ENCODE measurements at places on chromosomes 2 and 18.
A peak's percentile ranks its signal among the peaks of the same experiment; 100 is the strongest.

- DNase-seq, result no peak
These were observed 21.9 kb downstream of the TEX44 start for GRCh38 chr2:231614559-231615057.

- DNase-seq, result no peak
These were observed 32.5 kb downstream of the PTPN18 start for GRCh38 chr2:130388221-130388907.

- no peak for DNase-seq
These were observed 12.4 kb upstream of the PRLH start for GRCh38 chr2:237553948-237554347.

- no peak for DNase-seq
These were observed 417.2 kb downstream of the LRRTM4 start for GRCh38 chr2:77105008-77105407.

DNA sequence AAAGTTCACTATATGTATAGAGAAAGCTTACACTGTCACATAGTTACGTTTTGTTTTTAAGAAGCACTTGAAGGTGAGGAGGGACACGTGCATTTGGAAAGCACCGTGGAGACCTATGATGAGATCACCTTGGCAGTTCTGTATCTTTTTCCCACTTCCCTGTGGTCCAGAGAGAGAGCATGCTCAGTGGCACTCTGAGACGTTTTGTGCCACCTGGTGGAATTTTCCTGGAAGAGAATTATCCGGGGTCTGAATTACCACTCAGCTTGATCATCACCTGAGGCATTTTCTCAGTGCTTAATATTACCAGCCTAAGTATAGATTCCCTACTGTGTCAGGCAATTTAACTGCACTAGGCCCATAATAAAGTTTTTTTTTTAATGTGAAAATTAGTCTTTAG, 469.4 kb upstream of the SMIM21 start:
- no peak for DNase-seq

GRCh38 chr2:88597168-88597567, 30.1 kb downstream of the EIF2AK3 start:
- no peak for DNase-seq

DNA sequence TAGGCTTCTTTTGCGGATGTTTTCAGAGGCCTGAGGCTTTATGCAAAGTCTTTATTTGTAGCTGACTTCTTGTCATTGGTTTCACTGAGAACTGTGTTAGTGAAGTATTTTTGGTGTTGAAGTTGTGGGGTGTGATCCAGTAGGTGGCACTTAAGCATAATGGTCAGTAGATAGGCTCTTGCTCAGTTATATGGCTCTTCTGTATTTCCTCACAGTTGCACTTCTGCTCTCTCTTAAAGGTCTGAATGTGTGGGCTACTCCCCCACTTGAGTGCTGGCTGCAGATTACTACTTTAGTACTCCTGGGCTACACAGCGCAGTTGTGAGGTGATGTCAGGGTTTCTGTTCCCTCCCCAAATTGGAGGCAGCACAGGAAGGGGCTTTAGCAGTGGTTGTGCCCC, 133.8 kb upstream of the SCN7A start:
- DNase-seq, result no peak

DNA sequence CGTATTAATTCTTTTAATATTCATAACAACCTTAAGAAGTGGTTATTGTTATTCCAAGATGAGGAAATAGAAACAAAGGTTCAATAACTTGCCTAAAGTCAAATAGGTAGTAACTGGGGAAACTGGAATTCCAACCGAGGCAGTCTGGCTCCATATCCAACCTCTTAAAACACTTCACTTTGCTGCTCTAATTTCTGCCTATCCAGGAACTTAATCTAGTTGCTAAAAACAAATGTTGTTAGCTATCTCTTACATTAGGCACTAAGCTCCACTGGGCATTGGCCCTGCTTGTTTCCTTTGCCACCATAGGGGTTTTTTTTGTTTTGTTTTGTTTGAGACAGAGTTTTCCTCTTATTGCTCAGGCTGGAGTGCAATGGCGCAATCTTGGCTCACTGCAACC, 24.8 kb downstream of the ERLEC1 start:
- DNase-seq, result no peak

DNA sequence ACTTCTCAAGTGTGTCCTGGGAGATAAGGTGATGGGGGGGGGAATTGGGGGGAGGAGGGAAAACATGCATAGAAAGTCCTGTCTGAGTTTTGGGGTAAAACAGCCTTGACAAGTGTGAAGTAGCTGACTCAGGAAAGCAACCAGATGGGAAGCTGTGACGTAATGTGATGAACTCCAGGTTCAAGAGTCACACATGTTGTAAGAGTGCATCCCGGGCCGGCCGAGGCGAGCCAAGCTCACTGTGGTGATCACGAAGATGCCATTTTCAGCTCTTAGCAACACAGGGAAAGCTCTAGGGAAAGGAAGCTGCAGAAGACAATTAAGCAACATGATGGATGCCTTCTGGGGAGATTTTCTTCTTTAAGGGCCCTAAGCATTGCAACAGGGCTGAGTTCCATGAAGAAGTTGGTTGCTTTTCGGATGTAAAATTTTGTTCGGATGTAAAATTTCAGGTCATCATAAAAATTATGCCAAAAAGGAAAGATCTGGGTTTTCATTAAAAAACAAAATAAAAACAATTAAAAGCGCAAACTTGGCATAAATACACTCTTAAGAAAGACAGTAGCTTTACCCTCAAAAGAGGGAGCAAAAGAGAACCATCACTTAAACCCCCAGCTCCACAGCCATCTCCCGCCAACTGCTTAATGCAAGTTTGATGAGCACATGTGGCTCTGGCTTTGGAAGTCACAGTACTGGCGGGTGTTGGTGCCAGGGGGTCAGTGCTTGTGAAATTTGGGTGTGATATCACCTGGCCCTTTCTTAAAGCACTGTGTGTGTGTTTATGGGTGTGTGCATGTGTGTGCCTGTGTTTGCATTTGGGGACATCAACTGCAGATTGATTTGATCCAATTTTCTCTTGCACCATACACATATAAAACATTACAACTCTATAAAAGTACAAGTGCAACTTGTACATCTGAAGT, 19.1 kb downstream of the SERTAD2 start:
- no peak for DNase-seq

GRCh38 chr2:68653034-68653433, 9.7 kb downstream of the PROKR1 start:
- DNase-seq, result no peak

- no peak for DNase-seq
These were observed 124.1 kb upstream of the LGALSL start for GRCh38 chr2:64329848-64330247.

GRCh38 chr2:64649013-64649484, 4.7 kb downstream of the SERTAD2 start:
- DNase-seq, result no peak

GRCh38 chr2:158104903-158105302, 3.2 kb downstream of the UPP2 start:
- DNase-seq, result no peak

- no peak for DNase-seq
These were observed 36.9 kb downstream of the RPL37A start for GRCh38 chr2:216535454-216535995.

DNA sequence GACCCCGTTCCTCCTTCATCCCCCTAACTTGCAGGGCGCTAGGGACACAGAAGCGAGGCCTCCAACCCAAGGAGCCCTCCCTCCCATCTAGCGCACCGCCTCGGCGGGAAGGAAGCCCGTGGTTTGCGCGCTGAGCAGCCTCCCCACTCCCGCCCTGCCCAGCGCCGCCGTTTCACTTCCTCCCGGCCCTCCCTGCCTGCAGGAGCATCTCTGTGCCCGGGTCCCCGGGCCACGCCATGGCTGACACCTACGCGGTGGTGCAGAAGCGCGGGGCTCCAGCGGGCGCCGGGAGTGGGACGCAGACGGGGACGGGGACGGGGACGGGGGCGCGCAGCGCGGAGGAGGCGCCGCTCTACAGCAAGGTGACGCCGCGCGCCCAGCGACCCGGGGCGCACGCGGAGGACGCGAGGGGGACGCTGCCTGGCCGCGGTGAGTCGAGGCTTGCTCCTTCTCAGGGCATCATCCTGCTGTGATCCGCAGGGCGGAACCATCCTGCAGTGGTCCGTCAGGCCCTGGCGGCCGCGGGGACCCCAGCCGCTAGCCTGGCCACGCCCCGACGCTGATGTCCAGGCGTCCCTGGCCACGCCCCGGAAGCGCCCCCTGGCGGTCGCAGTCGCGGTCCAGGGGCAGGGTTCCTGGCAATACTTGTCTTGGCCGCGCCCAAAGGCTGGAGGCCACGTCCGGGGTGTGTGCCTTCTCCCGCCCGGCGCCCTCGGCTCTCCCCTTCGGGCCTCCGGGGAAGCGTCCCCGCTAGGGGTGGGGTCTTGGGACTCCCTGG, 16.4 kb downstream of the PTPN18 start:
- DNase-seq, result peak; percentile 63

GRCh38 chr2:6159606-6160005, 467.4 kb downstream of the SOX11 start:
- no peak for DNase-seq

GRCh38 chr2:99856119-99856518, 286.3 kb downstream of the AFF3 start:
- DNase-seq, result no peak

GRCh38 chr2:43605079-43605655, 9.3 kb upstream of the THADA start:
- DNase-seq, result peak; percentile 2

DNA sequence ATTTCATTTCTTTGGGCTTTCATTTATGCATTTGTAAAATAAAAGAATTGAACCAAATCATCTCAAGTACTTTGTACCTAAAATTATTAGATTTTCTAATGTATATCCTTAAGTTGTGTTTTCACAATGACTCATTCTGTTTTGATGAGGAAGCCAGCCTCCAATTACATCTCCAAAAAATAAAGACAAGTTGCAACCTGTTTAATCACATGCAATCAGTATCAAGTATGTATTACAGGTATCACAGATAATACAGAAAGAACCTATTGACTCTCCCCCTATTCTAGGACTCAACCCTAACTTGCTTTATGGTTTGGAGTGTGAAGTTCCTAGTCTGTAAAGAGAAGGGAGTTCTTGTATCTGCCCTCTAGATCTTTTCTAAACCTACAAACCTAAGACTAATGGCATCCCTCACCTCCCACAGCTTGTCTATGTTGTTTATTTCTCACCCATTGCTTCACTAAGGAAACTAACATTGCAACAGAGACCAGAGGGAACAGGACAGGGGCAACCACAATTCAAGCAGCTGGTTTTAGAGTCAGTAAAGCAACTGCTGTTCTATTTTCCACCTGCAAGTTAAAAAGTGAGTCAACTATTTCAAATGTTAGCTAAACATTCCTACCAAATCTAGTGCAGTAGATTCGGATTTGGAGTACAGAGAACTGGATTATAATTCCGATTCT, 141.1 kb upstream of the ETAA1 start:
- DNase-seq, result peak; percentile 9

DNA sequence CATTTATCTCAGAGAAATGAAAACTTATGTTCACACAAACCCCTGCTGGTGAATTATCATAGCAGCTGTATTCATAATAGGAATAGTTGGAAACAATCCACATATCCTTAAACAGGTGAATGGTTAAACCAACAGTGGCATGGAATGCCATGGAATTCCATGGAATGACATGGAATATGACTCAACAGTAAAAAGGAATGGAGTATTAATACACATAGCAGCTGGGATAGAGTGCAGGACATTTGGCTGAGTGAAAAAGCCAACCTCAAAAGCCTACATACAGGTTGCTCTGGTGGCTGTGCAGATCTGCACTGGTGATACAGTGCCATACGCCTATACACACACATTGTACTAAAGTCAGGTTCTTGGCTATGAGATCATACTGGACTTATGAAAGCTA, 69.5 kb downstream of the FAM168B start:
- DNase-seq, result no peak

DNA sequence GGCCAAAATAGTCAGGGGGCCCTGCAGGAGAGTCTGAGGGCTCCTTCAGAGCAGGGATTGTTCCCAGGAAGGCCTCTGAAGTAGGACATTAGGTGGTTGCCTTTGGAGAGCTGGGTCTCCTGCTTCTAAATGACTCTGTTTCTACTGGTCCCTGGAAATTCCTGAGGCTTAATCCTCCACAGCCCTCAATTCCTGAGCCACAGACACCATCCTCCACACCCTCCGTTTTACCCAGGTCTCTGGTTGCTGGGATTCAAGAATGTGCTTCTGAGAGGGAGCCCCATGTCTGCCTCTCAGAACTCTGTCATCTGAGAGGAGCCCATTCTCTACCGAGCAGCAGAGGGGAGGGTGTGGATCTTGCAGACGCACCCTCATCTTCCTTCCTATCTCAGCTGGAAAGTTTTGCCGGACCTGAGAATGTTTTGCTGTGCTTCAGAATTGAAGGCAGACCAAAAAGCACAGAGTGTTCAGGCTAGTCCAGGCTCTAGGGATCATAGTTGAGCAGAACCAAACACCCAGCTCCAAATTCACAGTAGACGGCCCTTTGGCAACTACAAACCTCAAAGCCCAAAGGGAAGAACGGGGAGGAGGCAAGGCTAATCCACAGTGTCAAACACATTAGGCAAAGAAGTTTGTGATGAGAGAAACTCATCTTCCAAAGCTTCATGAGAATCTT, 8.1 kb downstream of the VIT start:
- no peak for DNase-seq

DNA sequence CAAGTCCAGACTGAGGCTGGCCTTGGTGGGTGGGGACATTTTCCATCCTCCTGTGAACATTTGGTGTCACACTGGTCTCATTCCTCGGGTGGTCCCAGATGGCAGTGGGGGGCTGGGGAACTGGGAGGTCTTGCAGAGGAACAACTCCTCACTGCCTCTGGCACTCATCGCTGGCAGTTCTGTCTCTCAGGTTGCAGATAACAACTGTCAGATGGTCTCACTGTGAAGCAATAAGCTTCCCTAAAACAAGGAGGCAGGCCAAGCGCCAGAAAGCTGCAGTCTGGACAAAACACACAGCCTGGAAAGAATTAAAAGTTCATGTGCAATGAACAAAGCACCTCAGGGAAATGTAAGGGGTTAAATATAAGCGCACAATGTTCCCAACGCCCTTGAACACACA, 78.1 kb downstream of the IRS1 start:
- DNase-seq, result no peak

GRCh38 chr2:111119822-111120252, 877 bp upstream of the BCL2L11 start:
- no peak for DNase-seq

DNA sequence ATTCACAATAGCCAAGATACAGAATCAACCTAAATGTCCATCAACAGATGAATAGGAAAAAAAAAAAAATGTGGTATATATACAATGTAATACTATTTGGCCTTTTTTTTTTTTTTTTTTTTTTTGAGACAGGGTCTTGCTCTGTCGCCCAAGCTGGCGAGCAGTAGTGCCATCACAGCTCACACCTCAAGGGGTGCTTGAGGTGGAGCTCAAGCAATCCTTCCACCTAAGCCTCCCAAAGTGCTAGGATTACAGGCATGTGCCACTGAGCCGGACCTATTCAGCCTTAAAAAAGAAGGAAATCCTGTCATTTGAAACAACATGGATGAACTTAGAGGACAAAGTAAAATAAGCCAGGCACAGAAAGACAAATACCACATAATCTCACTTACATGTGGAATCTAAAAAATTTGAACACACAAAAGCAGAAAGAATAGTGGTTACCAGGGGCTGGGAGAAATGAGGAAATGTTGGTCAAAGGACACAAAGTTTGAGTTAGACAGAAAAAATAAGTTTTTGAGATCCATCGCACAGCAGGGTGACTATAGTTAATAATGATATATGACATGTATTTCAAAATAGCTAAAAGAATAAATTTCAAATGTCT, 26.0 kb downstream of the TLK1 start:
- no peak for DNase-seq

Measured in NCI-H2171 (cell line).